Hair follicular keratinocyte (primary cell): ENCODE measurements at places on chromosomes 12 and 14. TPM values are rescaled to one million over a fixed set of nuclear protein-coding genes. Genes with fewer than 3 reads are reported as not detected.

The NR1H4 gene
- not detected in 2 replicates for total RNA-seq

The TEX22 gene
- not detected in 2 replicates for total RNA-seq

The SYNDIG1L gene
- total RNA-seq = not detected in 2 replicates

The MYF6 gene
- total RNA-seq = not detected in 2 replicates

The PCNX1 gene
- 19.7 and 36.4 TPM in 2 replicates for total RNA-seq

The SLCO1B1 gene
- total RNA-seq = not detected in 2 replicates

The GPATCH2L gene
- total RNA-seq = 28.3 and 31.9 TPM in 2 replicates

The CLEC9A gene
- total RNA-seq = not detected in 2 replicates

The RIMBP2 gene
- total RNA-seq = 0.19 TPM in 1 of 2 replicates, not detected in the other

The INSM2 gene
- total RNA-seq = not detected in 2 replicates

The KCNA1 gene
- not detected in 2 replicates for total RNA-seq

The STXBP6 gene
- total RNA-seq = not detected in 2 replicates

The HOXC6 gene
- 0.72 and 0.78 TPM in 2 replicates for total RNA-seq

The LYZ gene
- total RNA-seq = not detected in 2 replicates
